ENCODE measurements at places on chromosomes 1 and 21.

GRCh38 chr1:30446508-30446907 is 276.9 kb downstream of the MATN1 start:
- DNase-seq, result no peak

DNA sequence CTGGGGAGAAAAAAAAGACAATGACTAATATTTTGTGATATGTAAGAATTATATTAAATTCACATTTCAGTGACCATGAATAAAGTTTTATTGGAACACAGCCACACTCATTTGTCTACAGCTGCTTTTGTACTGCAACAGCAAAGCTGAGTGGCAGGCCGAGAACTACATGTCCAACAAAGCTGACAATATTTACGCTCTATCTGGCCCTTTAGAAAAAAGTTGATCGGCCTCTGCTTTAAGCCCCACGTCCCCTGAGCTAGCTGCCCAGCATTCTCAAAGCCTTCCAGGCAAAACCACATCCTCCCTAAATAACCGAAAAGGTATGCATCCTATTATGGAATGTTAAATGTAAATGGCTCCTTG is 8.6 kb downstream of the SLC2A1 start:
- DNase-seq, result no peak

DNA sequence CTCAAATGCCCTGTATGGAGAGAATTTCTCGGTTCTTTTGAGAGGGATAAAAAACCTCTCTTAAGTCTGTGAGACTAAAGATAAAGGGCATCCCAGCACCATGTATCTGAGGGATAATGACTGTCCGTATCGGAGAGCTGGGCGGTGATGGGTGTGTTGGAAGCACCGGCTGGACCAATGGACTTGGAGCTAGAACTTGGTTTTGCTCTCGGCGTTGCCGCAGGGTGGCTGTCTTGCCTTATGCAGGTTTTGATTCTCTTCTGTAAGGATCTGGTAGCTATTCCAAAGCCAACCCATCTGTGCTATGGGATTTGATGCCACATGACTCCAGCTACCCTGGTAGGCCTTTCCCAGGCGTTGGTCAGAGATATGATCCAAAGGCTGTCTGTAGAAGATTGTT is 348.8 kb downstream of the KIF26B start:
- DNase-seq, result no peak

- DNase-seq, result no peak
Observed at GRCh38 chr1:54919367-54920359, 32.7 kb upstream of the DHCR24 start.

DNA sequence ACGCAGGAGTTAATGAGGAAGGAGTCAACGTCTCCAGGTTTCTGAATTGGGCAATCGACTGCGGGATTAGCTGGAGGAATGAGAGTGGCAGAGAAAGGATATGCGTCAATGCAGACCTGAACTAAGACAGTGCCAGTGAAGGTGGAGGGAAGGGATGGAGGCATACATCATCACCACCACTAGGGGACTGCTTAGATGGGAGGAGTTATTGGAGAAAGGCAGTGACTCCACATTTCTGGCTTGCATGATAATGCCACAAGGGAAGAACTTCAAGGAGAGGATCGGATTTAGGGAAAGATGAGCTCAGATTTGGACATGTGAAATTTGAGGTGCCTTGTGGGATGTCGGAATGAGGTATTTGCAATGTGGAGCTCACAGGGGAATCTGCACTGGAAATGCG is 17.5 kb downstream of the VASH2 start:
- no peak for DNase-seq

- DNase-seq, result no peak
Observed at GRCh38 chr1:222443566-222443965, 104.3 kb downstream of the HHIPL2 start.

DNA sequence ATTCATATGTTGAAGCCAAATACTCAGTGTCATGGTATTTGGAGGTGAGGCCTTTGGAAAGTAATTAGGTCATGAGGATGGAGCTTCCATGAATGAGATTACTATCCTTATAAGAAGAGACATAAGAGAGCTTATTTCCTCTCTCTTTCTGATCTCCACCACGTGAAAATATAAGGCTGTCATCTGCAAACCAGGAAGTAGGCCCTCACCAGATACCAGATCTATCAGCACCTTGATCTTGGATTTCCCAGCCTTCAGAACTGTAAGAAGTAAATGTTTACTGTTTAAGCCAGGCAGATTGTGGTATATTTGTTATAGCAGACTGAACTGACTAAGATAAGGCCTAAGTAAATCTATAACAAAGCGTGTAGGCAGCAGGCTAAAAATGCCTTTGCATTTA is 25.3 kb downstream of the RBM11 start:
- DNase-seq, result no peak

DNA sequence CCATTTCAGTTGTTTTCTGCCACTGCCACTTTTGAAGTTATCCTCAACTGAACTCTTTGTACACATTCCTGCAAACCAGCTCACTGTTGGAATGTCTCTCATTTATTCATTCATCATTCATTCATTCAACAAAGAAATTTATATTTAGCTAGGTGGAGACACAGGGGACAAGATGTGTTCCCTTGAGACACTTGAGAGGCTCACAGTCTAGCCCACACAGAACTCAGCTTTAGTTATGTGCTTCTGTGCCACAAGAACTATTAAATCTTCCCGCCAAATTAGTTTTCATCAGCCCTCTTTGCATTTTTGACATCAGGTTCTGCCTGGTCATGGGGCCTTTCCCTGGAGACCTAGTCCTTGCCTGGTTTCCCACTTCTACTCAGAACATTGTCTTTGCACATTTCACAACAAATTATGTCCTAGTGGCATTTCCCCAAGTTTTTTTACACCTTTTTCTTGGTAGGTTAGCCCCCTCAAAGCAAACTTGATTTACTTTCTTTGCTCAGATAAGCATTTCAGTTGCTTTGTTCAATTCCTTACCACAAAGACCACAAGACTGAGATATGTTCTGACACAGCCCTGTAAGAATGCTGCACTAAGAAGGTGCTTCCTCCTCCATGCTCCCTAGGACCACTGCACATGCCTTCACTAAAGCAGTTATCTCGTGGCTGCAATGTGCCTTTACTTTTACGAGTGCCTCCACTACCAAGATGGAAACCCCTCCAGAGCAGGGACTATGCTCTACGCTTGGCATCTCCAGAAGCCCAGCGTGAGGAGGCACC is 31.0 kb downstream of the ILDR2 start:
- DNase-seq, result no peak

GRCh38 chr1:95382000-95382786 is 148.2 kb downstream of the RWDD3 start:
- no peak for DNase-seq

GRCh38 chr1:64295561-64295960 is 92.1 kb downstream of the UBE2U start:
- DNase-seq, result no peak

DNA sequence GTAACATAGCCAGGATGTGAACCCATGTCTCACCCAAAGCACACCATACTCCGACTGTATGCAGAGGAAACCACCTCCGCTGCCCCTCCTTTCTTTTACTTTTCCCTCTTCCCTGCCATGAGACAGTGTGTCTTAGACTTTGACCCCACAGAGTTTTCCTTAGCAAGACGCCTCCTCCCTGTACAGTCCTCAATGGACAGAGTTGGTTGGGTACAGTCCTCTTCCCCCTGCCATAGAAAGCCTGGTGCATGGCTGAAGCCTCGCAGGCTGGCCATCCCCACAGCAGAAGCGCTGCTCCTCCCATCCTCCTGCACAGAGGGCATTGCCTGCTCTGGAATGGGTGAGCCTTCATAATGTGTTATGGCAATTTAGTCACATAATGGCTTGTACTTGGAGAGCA is 127.9 kb downstream of the PLPP3 start:
- no peak for DNase-seq

DNA sequence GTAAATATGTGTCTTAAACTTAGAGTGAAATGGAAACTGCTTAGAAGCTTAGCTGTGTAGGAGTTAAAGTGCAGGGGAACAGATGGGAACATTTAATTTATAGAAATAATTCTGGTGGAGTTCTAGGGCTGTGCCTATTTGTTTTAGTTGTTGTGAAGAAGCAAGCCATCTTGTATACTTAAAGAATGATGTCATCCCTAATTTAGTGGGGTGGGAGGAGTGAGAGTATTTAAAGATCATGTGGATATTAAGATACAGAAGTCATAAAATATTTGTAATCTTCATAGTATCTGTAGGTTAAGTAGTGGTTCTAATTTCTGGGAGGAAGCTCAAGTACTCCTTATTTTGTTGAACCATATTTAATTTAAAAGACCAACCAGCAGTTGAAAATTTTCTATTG is 41.5 kb downstream of the BACH1 start:
- DNase-seq, result no peak

DNA sequence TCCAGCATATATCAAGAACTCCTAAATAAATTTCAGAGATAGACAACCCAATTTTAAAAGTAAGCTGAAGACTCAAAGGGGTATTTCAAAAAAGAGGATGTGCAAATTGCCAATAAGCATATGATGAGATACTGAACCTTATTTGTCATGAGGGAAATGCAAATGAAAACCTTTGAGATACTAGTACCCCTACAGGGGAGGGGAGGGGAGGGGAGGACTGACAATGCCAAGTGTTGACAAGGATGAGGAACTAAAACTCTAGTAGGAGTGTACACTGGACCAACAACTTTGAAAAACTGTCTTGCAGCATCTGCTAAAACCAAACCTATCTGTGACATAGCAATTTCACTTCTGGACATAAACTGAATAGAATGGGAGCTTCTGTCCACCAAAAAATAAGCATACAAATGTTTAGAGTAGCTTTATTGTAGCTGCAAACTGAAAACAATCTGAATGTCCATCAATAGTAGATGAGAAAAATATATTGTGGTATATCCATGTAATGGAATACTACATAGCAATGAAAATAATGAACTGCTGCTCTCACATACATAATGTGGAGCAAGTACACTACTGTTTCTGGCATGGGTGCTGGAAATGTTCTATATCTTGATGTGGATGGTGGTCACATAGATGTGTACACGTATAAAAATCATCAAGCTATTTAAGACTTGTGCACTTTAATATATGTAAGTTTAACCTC is 57.2 kb downstream of the CDK18 start:
- DNase-seq, result no peak

GRCh38 chr1:46830665-46831322 is 31.9 kb downstream of the CYP4B1 start:
- DNase-seq, result no peak

- DNase-seq, result no peak
Observed at GRCh38 chr1:159968901-159969300, 14.9 kb upstream of the SLAMF9 start.

DNA sequence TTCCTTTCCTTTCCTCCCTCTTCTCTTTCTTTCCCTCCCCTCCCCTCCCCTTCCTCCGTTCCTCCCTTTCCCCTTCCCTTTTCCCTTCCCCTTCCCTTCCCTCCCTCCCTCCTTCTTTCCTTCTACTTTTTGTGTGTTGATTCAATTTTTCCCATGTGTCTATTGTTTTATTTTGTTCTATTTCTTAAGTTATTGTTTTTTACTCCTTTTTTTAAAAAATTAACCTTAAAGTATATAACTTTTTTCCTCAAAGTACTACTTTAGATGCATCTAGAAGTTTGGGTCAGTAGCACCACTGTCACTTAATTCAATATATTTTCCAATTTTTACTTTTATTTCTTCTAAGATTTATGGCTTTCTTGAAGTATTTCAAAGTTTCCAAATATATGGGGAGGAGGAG is 448.2 kb upstream of the VAMP3 start:
- DNase-seq, result no peak

DNA sequence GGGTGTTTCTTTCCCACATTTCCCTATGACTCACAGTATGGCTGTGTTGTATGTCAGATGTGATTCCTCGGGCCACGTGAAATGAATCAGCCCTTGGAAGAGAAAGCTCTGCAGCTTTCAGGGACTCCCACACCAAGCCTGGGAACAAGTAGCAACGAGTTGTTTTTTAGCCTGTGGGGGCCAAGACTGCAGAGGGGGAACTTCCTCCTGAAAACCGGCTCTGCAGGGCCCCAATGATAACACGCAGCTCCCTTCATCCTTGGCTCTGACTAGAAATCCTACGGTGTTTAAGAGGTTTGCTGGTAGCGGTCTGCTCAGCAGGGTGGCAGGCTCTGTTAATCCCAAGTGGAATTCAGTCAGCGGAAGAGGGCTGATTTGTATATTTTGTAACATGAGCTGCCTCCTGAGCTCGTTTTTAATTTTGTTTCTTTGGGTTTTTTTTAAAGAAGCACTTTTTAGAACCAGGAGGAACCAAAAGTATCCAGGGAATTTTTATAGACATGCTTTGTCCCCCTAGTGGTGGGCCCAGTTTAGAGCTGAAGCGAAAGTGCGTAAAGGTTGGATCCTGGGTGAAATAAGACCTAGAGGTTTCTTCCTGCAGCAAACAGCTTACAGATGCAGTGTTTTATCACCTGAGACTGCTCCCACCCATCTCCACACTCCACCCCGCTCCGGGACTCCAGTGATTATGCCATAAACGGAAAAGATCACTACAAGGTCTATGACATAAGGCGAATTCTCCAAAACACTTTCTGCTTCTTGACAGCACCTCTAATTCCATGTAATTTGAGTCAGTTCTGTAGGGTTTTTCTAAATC is 48.8 kb downstream of the LAMC2 start:
- DNase-seq, result no peak

DNA sequence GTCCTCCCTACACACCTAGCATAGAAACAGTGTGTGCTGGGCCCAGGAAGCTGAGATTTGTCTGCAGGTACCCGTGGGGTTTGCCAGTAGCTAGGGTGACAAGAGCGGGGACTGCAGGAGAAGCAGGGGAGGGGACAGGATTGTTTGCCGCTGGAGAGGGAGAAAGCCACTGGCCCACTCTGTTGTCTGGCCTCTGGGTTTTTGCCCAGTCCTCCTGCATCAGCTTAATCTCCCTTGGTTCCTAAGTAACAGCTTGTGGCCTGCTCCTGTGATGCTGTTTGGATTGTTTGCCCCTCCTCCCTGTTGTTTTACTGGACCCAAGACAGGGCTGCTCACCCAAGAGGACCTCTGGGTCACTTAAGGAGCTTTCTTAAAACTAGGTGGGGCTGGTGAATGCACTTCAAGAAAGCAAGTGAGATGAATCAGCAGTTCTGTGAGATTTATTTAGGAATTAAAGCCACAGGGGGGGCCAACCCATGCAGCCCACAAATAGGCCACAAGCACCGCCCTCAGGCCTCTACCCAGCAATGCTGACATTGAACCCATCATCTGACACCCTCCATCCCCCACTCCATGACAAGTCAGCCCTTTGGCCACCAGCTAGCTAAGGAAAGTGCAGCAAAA is 142.8 kb downstream of the ZZZ3 start:
- DNase-seq, result no peak

GRCh38 chr1:232743999-232744398 is 61.2 kb upstream of the MAP10 start:
- DNase-seq, result no peak

GRCh38 chr1:245085508-245086095 is 69.2 kb upstream of the KIF26B start:
- DNase-seq, result no peak

GRCh38 chr21:34011660-34012059 is 61.7 kb upstream of the MRPS6 start:
- DNase-seq, result no peak

- DNase-seq, result no peak
Observed at GRCh38 chr1:93768380-93768863, 86.8 kb upstream of the BCAR3 start.

GRCh38 chr1:230152999-230153398 is 86.0 kb downstream of the GALNT2 start:
- no peak for DNase-seq

- DNase-seq, result no peak
Observed at GRCh38 chr1:59075021-59075420, 221.9 kb upstream of the FGGY start.
